ENCODE measurements at places on chromosomes 7 and 10.

GRCh38 chr10:132420469-132420980, 23.5 kb downstream of the PWWP2B start:
- DNase-seq: no peak

DNA sequence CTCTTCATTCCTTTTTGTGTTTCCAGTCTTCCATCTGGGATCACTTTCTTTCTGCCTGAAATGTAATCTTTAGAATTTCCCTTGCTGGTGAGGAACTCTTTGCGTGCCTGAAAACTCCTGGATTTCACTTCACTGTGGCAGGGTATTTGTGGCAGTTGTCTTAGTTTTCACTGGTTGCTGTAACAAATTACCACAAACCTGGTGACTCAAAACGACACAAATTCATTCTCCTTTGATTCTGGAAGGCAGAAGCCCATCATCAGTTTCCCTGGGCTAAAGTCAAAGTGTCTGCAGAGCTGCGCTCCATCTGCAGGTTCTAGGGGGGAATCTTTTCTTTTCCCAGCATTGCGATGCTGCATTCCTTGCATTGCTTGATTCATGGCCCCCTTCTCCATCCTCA, 109.3 kb downstream of the RBM20 start:
- DNase-seq: no peak

- no peak for DNase-seq
These were observed 139.7 kb downstream of the TMEM26 start for GRCh38 chr10:61313460-61313859.

DNA sequence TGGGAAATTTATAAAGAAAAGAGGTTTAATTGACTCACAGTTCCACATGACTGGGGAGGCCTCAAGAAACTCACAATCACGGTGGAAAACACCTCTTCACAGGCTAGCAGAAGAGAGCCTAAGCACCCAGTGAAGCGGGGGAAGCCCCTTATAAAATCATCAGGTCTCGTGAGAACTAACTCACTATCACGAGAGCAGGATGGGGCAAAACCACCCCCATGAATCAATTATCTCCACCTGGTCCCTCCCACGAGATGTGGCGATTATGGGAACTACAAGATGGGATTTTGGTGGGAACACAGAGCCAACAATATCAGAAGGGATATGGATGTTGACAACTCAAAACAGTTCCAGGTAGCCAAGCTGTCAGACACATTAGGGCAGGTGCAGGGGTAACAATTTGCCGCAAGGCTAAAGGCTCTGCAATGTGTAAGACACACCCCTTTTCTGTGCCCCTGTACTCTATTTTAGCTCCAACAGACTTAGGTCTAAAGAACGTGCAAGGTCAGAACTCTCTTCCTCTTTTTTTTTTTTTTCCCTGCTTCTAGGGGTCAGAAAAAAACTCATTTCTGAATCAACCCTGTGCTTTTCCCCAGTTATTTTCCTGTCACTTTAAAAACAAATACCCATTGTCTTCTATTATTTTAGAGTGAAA, 30.7 kb upstream of the RBM20 start:
- DNase-seq: no peak

GRCh38 chr7:84528756-84529479, 334.3 kb upstream of the SEMA3A start:
- no peak for DNase-seq

DNA sequence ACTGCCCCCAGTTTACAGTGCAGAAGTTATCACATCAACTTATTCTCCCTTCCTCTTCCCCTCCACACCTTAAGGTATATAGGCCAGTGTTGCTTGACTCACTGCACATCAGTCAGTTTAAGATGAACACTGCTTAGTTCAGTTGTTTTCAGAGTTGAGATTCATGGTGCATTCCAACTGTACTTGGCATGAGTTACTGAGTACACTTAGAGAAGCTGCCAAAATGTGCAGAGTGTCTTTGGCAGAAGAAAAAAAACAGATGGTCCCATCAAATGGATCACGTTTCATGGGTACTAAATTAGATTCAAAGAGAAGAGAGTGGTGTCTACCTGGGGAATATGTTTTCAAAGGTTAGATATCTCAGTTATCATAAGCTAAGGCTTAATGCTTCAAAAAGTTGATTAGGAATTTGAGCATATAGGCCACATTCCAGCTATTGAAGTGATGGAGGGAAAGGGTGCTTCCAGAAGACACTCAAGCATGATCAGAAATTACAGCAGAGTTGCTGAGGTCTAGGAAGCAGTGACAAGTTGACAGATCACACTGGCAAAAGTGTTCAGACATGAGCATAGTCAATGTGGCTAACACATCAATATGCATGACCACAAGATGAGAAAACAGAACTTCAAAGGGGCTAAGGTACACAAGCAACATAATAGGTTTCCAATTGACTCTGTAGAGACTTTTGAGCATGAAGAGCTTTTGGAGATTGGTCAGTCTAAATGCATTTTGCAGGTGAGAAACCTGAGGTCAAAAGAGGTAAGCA, 579.2 kb upstream of the CELF2 start:
- DNase-seq: no peak

DNA sequence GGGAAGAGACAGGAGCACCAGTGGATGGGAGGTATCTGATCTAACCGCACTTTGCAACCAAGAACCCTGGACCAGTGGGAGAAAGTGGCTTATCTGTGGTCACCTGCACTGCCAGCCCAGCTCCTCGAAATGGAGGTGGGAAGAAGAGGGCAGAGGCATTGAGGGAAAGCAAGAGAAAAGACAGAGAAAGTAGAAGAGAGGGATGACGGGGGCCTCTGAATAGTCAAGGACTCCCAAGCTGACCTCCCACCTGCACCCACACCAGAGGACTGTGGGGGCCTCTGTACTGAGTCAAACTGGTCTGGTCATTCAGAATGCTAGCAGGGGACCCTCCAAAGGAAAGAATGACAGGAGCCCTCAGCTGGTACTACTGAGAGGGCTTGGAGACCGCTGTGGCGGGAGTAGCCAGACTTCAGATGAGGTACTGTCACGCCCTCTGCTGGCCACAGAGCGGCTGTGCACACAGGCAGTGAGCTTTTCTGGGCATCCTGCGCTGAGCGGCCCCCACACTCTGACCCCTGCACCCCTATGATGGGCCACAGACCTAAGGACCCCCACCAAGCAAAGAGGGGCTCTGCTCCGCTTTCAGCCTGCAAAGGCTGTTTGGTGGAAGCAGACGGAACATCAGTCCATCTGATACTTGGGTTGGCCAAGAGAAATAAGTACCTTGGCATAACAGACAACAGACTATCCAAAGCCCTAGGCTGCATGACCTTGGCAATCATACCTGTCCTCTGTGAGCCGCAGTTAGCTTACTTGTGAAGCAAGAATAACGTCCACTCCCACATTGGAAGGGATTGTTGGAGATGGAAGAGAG, 112.9 kb downstream of the COL13A1 start:
- peak; percentile 68 for DNase-seq

DNA sequence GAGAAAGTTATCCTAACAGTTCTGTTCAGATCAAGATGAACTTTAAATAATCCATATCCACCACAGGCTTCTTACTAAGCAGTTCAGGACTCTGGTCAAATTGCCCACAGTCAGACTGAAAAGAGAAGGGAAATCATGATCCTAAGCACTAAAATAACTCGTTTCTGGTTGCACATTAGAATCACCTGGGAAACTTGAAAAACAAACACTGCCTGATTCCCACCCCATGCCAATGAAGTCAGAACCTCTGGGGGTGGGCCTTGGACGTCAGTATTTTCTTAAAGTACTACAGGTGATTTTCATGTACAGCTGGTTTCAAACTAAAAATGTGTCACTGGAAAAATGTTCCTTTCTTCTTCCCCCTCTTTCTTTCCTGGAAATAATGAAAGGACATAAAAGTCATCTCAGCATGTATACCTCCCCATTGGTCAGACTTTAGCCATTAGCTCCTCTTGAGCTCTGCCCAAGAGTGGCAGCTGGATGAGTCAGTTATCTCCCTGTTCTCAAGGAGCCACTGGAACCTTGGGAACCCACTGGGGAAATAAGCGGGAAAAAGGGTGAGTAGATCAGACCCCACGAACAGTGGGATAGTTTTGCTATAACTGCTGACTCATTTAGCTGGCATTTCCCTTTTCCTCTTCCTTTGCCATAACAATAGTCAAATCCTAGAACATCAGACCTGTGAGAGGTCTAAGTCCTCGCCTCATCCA, 75.3 kb upstream of the IL6 start:
- peak; percentile 68 for DNase-seq

DNA sequence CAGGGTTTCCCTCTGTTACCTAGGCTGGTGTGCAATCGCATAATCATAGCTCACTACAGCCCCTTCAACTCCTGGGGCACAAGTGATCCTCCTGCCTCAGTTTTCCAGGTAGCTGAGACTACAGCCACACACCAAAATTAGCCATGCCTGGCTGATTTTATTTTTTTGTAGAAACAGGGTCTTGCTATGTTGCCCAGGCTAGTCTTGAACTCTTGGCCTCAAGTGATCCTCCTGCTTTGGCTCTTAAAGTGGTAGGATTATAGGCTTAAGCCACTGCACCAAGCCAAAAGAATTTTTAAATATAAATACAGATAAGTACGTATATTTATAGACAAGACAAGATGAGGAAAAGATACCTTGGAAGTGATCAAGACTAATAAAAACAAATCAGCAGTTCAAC, 116.9 kb downstream of the NRBF2 start:
- DNase-seq: no peak

- DNase-seq: no peak
These were observed 1.6 kb downstream of the HOXA13 start for GRCh38 chr7:27198138-27198841.
